ENCODE measurements at places on chromosomes 7 and 10.
A peak's percentile ranks its signal among the peaks of the same experiment; 100 is the strongest.

- DNase-seq = no peak
Measured at GRCh38 chr7:133675510-133676218, 422.8 kb downstream of the EXOC4 start.

- DNase-seq = no peak
Measured at GRCh38 chr7:137768366-137768765, 78.4 kb downstream of the DGKI start.

GRCh38 chr10:130866857-130867256 is 444.7 kb downstream of the TCERG1L start:
- DNase-seq = no peak

- DNase-seq = peak; percentile 56
Measured at GRCh38 chr10:110864662-110865140, 7.0 kb upstream of the PDCD4 start.

DNA sequence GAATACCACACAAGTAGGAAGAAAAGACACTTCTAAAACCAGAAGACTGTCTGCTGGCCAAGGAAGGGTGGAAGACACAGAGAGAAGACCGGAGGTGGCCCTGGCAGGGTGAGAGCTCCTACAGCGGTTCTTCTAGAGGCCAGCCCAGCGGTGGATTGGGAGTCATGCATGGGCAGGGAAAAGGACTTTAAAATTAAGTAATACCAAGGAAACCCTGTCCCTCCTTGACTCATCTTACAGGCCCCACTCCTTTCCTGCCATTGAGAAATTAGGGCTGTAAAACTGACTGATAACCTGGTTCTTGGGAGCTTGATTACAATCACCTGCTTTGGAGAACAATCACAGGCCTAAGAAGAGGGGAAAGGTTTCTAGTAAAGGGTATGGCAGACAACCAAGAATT is 16.1 kb downstream of the CALML3 start:
- DNase-seq = no peak

DNA sequence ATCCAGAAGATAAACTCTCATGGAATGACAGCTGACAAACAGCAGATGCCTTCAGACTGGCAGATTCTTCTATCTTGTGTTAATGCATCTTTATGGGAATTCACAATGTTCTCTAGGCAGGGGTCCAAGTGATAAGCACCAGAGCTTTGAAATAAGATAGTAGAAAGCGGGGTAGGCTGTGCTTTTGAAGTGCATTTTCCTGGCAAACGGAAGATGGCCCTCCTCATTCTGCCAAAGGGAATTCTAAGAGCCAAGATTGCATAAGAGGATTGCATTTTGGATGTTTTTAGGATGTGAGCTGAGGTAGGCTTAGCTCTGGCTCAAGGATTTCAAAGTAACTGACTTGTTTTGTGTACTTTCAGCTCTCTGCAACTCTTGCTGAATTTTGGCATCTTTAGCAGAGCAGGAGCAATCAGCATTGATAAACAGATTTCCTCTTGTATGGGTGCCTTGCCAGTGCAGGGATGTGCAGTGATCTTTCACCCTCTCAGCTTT is 298.5 kb upstream of the KLF6 start:
- no peak for DNase-seq

- no peak for DNase-seq
Measured at GRCh38 chr7:142133731-142134148, 22.2 kb downstream of the MGAM2 start.

DNA sequence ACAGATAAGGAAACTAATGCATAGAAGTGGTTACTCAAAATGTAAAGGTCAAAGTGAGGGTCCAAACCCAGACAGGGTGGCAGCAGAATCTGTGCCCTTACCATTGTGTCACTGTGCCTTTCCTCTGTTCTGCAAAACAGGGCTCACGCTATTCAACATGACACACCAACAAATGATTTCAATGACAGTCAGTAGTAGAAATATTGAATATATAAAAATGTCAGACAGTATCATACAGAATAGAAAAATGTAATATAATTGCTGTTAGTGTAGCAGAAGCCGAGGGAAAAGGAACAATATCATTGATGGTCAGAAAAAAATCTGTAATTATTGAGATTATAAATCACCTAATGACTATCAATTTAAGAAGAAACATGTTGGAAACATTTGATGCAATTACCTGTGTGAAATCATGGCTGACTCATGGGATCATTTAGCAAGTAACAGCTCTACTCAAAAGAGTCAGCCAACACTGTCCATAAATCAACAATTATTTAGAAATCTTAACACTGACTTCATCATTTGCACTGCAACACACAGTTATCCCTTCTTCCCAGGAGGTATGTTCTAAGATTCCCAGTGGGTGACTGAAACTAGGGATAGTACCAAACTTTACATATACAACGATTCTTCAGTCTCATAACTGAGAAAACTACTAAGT is 198.7 kb downstream of the DGKI start:
- DNase-seq = no peak

GRCh38 chr7:98800996-98801395 is 68.8 kb downstream of the TMEM130 start:
- no peak for DNase-seq
